ENCODE measurements at places on chromosomes 13 and 19. TPM values are rescaled to one million over a fixed set of nuclear protein-coding genes. Genes with fewer than 3 reads are reported as not detected.

DNA sequence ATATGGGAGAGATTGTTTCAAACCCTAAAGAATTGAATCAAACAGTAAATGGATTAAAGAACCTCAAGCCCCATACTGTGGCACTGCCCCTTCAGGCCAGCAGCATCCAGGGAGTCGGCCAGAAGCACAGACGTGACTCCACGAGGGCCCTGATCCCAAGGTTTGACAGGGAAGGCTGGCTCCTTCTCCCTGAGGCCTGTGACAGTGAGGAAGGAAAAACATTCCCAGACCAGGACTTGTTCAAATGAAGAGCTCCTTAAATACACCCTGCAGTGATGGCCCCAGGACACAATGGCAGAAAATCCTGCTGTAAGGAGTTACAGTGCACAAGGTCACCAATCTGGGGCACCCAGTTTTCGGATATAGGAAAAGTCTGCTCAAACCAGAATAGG lies 91.0 kb downstream of the COL4A1 start:
- no peak for DNase-seq
- no peak overlapping the region for H3K27ac ChIP-seq
- peaks cover 9% of the 10 kb centered on the region for H3K4me1 ChIP-seq
- no peaks in the 10 kb centered on the region for H3K27me3 ChIP-seq
- peaks cover 4% of the 10 kb centered on the region for H3K36me3 ChIP-seq
- no peak overlapping the region for H3K4me3 ChIP-seq

- no peaks in the 10 kb centered on the region for H3K36me3 ChIP-seq
- H3K4me3 ChIP-seq, result no peak overlapping the region
- H3K27me3 ChIP-seq, result no peaks in the 10 kb centered on the region
- peaks cover 12% of the 10 kb centered on the region for H3K4me1 ChIP-seq
- no peak for DNase-seq
Observed at GRCh38 chr19:45569619-45570421, 14.8 kb downstream of the OPA3 start.

DNA sequence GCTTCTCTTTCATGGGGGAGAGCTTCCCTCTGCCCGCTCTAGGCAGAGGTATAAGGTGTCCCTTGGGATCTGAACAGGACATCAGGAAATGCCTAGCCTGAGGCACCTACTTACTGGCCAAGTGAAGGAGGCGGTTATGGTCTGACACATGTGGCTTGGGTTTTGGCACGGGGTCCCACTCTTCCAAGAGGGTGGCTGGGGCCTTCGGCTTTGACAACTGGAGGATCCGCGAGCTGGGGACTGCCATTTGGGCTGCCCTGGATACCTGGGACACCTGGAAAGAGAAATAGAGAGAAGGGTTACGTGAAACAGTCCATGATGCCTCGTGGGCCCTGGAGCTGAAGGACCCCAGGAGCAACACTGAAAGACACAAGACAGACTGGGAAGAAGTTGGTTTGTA lies 22.4 kb upstream of the MIER2 start:
- H3K27ac ChIP-seq, result no peak overlapping the region
- H3K4me1 ChIP-seq, result peaks cover 5% of the 10 kb centered on the region
- no peak overlapping the region for H3K4me3 ChIP-seq

DNA sequence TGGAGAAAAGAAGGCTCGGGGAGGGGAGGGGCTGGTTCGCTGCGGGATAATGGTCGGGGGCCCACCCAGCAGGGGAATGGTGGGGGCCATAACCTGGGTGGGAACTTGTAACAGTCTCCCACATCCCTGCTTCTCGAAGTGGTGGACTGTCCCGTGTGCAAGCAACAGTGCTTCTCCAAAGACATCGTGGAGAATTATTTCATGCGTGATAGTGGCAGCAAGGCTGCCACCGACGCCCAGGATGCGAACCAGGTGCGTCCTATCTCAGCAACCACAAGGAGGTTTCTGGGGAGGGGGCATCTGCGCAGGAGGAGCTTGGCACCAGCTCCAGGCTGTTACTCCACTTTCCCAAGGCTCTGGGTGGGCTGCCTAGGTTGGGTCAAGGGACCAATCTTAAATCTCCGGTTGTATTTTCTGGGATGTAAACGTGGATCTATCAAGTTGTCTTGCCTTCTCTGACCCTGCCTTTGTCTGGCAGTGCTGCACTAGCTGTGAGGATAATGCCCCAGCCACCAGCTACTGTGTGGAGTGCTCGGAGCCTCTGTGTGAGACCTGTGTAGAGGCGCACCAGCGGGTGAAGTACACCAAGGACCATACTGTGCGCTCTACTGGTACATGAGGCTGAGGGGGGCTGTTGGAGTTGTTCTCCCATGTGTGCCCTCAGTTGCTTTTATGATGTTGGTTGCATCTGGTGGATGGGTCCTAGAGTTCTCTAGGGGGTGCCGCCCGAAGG lies 1.6 kb downstream of the TRIM28 start:
- peak overlapping the region; percentile 97 for H3K4me3 ChIP-seq
- H3K27me3 ChIP-seq, result no peaks in the 10 kb centered on the region
- peaks cover 35% of the 10 kb centered on the region for H3K4me1 ChIP-seq
- H3K27ac ChIP-seq, result peak overlapping the region; percentile 93
- no peak for DNase-seq
- peaks cover 35% of the 10 kb centered on the region for H3K36me3 ChIP-seq

DNA sequence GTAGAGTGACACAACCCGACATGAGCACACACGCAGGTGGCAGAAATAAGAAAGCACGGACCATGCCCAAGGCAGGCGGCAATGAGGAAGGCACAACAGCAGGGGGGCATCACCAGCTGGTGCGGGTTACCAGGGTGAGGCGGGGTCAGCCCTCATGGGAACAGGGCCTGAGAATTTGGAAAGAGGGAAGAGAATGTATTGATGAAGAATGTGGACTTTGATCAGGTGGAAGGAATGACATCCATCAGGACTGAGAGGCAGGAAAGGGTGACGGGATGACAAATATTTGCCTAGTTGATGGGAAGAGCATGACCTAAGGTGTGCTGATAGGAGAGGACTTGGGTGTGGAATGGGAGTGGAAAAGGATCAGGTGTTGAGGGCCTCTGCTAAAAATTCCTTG lies 177.5 kb downstream of the ABCC4 start:
- no peaks in the 10 kb centered on the region for H3K4me1 ChIP-seq
- no peaks in the 10 kb centered on the region for H3K36me3 ChIP-seq
- H3K4me3 ChIP-seq, result no peak overlapping the region
- no peak overlapping the region for H3K27ac ChIP-seq
- DNase-seq, result no peak

- no peak overlapping the region for H3K27ac ChIP-seq
- no peak for DNase-seq
- H3K27me3 ChIP-seq, result no peaks in the 10 kb centered on the region
- no peak overlapping the region for H3K4me3 ChIP-seq
Observed at GRCh38 chr13:113906571-113906970, 42.7 kb upstream of the GAS6 start.

GRCh38 chr19:16596399-16596798 lies 24.2 kb upstream of the SLC35E1 start:
- H3K4me3 ChIP-seq, result no peak overlapping the region
- peaks cover 53% of the 10 kb centered on the region for H3K4me1 ChIP-seq

- no peaks in the 10 kb centered on the region for H3K4me1 ChIP-seq
- H3K27me3 ChIP-seq, result no peaks in the 10 kb centered on the region
- H3K4me3 ChIP-seq, result no peak overlapping the region
- H3K36me3 ChIP-seq, result no peaks in the 10 kb centered on the region
- no peak for DNase-seq
- H3K27ac ChIP-seq, result no peak overlapping the region
Observed at GRCh38 chr13:84362777-84363176, 480.5 kb upstream of the SLITRK1 start.

DNA sequence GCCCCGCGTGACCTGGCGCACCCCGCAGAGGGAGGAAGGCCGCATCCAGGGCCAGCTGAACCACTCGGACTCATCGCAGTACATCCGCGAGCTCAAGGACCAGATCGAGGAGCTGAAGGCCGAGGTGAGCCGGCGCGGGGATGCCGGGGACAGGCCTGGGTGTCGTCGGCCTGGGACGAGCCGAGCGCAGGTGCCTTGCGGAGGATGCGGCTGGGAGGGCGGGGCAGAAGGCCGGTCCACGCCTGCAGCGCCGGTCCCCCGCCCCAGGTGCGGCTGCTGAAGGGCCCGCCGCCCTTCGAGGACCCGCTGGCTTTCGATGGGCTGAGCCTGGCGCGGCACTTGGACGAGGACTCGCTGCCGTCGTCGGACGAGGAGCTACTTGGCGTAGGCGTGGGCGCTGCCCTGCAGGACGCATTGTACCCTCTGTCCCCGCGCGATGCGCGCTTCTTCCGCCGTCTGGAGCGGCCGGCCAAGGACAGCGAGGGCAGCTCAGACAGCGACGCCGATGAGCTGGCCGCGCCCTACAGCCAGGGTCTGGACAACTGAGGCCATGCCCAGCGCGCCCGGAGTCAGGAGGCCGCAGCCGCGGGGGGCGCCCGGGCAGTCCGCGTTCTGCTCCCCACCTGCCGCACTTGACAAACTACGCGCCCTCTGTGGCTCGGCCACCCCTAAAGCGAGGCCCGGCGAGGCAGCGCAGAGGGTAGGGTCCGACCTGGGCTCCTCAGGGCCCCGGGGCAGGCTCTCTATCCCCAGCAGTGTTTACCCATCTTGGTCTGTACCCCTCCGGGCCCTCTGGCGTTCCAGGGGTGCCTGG lies 10.8 kb downstream of the PRR36 start:
- peaks cover 9% of the 10 kb centered on the region for H3K36me3 ChIP-seq
- H3K27ac ChIP-seq, result no peak overlapping the region
- peaks cover 31% of the 10 kb centered on the region for H3K4me1 ChIP-seq
- peaks cover 4% of the 10 kb centered on the region for H3K27me3 ChIP-seq
- peak overlapping the region; percentile 35 for H3K4me3 ChIP-seq
- DNase-seq, result peak; percentile 65

- no peak for DNase-seq
- no peaks in the 10 kb centered on the region for H3K27me3 ChIP-seq
- no peak overlapping the region for H3K27ac ChIP-seq
- no peak overlapping the region for H3K4me3 ChIP-seq
- H3K4me1 ChIP-seq, result peaks cover 14% of the 10 kb centered on the region
Observed at GRCh38 chr19:50051964-50052363, 26.2 kb downstream of the ZNF473 start.

DNA sequence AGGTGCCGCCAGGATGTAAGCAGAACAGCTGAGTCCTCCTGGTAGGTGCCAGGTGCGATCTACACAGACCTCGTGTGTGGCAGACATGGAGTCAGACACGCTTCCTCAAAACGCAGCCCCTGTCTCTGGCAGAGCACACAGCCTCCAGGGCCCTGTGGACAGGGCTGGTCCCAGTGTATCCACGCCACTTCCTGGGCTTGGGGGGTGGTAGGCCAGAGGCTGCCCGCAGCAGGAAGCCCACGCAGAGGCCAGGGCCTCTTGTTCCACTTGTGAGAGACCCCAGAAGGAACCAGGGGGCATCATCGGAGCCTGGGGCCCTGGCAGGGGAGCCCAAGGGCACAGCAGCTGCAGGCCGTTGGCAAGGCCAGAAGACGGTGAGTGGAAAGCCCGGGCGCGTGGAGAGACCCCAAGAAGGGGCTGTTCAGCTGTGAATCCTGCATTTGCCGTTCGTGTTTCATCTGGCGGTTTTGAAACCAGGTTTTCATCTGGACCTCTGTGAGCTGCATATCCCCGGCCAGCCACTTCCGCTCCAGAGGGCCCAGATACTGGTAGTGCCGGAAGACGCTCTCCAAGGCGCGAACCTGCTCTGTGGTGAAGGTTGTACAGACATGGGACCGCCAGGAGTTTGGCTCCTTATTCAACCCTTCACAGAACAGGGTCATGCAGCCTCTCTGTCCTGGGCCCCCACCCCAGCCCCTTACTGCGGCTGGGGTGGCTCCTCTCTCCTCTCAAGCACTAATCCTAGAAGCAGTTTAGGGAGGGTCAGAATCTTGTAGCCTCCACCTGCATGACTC lies 25.1 kb upstream of the SLITRK1 start:
- no peaks in the 10 kb centered on the region for H3K27me3 ChIP-seq
- no peaks in the 10 kb centered on the region for H3K4me1 ChIP-seq
- no peak overlapping the region for H3K27ac ChIP-seq
- no peak for DNase-seq
- H3K4me3 ChIP-seq, result no peak overlapping the region

DNA sequence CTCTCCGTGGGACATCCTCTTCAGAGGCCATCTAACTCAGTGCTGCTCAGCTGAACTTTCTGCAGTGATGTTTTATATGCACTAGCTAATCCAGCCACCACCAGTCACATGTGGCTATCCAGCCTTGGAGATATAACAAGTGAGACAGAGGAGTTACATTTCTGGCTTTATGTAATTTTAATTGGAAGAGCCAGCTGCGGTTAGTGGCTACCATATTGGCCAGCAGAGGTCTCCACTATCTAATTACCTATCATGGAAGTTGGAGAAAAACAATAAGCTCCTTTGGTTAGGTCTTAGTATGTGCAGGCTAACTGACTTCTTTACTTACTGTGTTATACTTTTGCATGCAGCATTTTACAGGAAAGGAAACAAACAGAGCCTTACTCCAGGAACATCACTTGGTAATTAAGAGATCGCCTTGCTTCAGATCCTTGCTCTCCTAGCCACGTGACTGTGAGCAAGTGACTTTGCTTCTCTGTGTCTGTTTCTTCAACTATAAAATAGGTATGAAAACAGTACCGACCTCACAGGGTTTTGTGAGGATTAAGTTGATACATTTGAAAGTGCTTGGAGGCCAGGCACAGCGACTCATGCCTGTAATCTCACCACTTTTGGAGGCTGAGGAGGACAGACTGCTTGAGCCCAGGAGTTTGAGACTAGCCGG lies 1.6 kb upstream of the KLK10 start:
- H3K27me3 ChIP-seq, result peaks cover 67% of the 10 kb centered on the region
- peaks cover 44% of the 10 kb centered on the region for H3K4me1 ChIP-seq
- H3K36me3 ChIP-seq, result no peaks in the 10 kb centered on the region
- H3K27ac ChIP-seq, result no peak overlapping the region
- H3K4me3 ChIP-seq, result no peak overlapping the region
- no peak for DNase-seq

- H3K27me3 ChIP-seq, result no peaks in the 10 kb centered on the region
- peak overlapping the region; percentile 89 for H3K4me3 ChIP-seq
- no peak for DNase-seq
- H3K4me1 ChIP-seq, result peaks cover 27% of the 10 kb centered on the region
Observed at GRCh38 chr19:58326501-58326913, 287 bp upstream of the ZSCAN22 start.

DNA sequence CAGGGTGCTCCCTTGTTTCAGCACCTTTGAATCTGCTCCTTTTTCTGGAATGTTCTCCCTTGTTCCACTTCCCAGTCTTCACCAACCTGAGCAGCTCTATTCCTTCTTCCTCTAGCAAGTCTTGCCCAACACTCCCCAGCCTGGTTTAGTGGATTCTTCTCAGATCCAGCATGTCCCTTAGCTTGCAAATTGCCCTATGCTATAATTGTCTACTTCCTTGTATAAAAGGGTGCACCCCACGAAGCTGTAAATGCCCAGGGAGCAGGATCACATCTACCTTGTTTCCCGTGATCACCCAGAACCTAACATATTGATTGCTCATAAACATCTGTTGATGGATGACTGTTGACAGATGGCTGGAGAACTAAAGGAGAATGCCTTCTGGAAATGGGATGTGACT lies 93.2 kb upstream of the C1QTNF9B start:
- no peak overlapping the region for H3K27ac ChIP-seq
- no peaks in the 10 kb centered on the region for H3K36me3 ChIP-seq
- no peaks in the 10 kb centered on the region for H3K27me3 ChIP-seq
- DNase-seq, result no peak

The STARD13 gene
- total RNA-seq, result 20.1 TPM

The SUPT5H gene
- total RNA-seq, result 75.5 TPM

The SLITRK1 gene
- total RNA-seq, result not detected

The HSD17B14 gene
- total RNA-seq, result 3.1 TPM

The PALM3 gene
- not detected for total RNA-seq

The XPO4 gene
- total RNA-seq, result 23.2 TPM
